ENCODE measurements at places on chromosomes 7 and 10. TPM values are rescaled to one million over a fixed set of nuclear protein-coding genes. Genes with fewer than 3 reads are reported as not detected.

The EZH2 gene
- total RNA-seq, result 73.3 TPM

The ADARB2 gene
- total RNA-seq, result not detected

The NEBL gene
- total RNA-seq, result 1.1 TPM

The IQUB gene
- 0.32 TPM for total RNA-seq

The TMEM184A gene
- not detected for total RNA-seq

GRCh38 chr10:15059914-15060313 is 16.2 kb downstream of the OLAH start:
- no peak for DNase-seq

- no peak for DNase-seq
Measured at GRCh38 chr7:71339924-71340323, 208.0 kb downstream of the GALNT17 start.

- DNase-seq, result no peak
Measured at GRCh38 chr7:88458946-88459345, 152.3 kb upstream of the STEAP4 start.

DNA sequence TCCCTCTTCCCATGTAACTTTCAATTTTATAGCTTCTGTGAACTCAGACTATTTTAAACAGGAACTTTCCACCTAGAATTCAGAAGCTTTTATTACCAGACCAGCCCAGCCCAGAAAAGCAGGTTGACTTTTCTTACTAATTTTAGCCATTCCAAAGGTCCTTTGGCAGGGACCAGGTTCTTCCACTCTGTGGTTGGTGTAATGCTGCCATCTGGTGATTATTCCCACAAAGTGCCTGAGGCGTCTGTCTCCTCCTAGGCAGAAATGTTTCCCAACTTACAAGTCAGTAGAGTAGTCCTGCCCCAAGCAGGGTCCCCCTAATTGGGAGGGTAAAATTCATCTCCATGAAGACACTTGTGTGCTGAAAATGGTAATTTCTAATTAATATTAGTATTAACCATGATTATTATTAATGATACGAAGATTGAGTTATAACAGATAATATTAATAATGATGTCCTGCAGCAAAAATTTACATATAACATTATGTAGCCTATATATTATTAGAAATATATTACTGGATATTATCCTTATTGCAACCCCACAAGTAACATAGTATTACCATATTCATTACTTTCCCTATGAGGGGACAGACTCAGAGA is 53.0 kb upstream of the PPP1R17 start:
- peak; percentile 20 for DNase-seq

GRCh38 chr10:51235865-51236264 is 161.6 kb downstream of the PRKG1 start:
- DNase-seq, result no peak

GRCh38 chr7:130689683-130690082 is 3.3 kb upstream of the TSGA13 start:
- no peak for DNase-seq

DNA sequence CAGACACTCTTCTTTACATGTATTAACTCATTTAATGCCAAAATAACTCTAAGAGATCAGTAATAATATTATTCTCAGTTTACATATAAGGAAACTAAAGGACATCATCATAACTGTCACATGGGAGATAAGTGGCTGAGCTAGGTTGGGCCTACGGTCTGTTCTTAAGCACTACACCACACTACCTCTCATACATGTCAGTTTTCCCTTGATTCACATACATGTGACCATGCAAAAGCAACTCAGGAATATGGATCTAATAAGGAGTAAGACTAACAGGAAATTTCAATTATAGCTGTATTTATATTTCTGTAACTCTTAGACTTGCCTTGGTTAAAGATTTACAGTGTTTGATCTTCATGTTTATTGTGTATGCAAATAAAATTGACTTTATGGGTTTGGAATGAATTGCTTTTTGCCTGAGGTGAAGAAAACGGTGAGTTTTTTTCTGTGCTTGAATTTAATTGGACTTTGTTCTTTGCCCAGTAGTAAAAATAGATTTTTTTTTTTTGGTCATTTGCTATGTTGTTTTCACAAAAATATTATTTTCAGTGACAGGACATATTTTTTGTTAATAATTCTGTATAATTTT is 69.7 kb downstream of the CYP51A1 start:
- no peak for DNase-seq

GRCh38 chr7:112453505-112454171 is 3.4 kb downstream of the IFRD1 start:
- DNase-seq, result no peak

- DNase-seq, result no peak
Measured at GRCh38 chr10:86106616-86107015, 260.0 kb downstream of the GRID1 start.

DNA sequence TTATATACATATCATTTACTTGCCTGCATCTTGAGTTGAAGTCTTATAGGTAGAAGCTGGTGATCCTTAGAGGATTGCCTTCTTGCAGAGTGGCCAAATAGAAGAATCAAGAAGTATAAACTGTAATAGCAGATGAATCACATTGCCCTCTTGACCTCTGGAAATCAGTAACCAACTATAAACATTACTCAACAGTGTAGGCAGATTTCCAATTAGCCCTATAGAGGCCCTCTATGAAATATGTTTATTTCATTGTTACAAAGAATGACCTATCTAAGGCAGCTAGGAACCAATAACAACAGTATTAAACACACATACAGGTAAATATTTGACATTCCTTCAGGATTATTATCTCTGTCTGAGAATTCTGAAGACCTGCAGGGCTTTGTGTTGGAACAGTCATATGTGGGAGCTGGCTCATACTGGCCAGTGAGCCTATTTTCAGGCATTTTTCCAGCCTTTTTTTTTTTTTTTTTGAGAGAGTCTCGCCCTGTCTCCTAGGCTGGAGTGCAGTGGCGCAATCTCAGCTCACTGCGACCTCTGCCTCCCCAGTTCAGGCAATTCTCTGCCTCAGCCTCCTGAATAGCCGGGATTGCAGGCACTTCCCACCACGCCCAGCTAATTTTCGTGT is 7.2 kb upstream of the SRI start:
- DNase-seq, result no peak
